ENCODE measurements at places on chromosomes 6 and 20.
A peak's percentile ranks its signal among the peaks of the same experiment; 100 is the strongest.

- no peak for DNase-seq
These were observed 258.7 kb upstream of the RNF217 start for GRCh38 chr6:124703541-124703940.

DNA sequence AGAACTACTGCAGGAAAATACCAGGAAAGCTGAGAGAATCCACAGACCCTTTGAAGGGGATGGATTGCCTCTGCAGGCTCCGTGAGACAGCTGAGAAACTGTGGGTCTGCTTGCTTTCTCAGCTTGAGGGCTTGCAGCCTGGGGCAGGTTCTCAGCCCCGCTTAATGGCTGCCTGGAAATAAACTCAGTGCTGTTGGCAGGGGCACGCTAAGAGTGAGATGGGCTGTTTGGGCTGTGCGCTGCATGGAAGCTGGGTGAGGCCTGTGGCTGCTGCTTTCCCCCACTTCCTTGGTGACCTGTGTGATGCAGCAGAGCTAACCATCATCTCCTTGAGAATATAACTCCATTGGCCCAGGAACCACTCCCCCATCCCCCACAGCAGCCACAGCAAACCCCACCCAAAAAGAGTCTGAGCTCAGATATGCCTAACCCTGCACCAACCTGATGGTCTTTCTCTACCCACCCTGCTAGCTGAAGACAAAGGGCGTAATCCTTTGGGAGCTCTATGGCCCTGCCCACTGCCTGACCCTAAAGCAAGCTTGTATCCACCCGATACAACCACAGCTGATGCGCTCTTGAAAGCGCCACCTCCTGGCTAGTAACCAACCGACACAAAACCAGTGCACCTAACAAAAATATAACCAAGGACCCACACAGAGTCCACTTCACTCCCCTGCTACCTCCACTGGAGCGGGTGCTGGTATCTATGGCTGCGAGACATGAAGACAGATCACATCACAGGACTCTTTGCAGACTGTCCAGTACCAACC lies 800.6 kb upstream of the MAP3K7 start:
- DNase-seq: no peak

DNA sequence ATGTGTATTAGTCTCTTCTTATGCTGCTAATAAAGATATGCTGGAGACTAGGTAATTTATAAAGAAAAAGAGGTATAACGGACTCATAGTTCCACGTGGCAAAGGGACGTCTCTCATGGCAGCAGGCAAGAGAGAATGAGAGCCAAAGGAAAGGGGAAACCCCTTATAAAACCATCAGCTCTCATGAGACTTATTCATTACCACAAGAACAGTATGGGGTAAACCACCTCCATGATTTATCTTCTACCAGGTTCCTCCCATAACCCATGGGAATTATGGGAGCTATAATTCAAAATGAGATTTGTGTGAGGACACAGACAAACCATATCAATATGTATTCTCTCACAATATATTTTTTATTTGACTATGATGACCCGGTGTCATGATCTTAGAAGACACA lies 109.1 kb downstream of the UTRN start:
- no peak for DNase-seq

GRCh38 chr6:81487489-81487888 lies 265.0 kb downstream of the TENT5A start:
- DNase-seq: no peak

GRCh38 chr6:20223141-20223540 lies 10.9 kb upstream of the MBOAT1 start:
- DNase-seq: no peak

- DNase-seq: no peak
These were observed 15.5 kb upstream of the RNF144B start for GRCh38 chr6:18371656-18372055.

DNA sequence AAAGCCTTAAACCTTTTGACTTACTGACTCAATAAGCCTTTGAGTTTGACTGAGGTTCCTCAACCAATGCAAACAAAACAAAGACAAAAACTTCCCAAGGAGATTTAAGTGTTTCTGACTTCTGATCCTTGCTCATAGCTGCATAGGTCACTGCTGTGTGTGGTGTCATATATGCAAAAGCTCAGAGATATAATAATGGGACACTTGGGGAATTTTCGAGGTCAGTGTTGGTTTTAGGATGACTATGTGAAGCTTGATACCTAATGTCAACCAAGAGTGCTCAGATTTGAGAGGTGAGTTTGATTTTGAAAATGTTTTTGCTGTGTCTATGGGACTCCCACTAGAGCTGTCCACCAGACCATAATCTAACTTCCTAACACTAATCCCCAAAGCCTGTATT lies 26.2 kb downstream of the ZKSCAN8 start:
- no peak for DNase-seq

GRCh38 chr20:21096321-21097043 lies 9.7 kb downstream of the LINC00237 start:
- DNase-seq: no peak

DNA sequence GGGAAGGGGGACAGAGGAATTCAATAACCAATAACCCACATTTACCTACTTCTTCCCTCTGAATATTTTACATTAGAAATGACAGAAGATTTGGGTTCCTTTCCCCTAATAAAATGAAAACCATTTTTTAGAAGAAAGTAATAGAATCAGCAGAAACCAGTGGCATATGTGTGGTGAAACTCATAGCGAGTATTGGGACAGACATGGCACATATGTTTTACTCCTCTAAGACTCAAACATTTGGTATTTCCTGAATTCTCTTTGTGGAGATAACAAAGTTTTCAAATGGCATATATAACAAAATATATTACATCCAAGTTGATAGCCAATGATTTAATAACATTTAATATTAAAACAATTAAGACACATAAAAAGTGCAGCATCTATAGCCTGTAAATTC lies 12.9 kb upstream of the BEND3 start:
- DNase-seq: no peak

DNA sequence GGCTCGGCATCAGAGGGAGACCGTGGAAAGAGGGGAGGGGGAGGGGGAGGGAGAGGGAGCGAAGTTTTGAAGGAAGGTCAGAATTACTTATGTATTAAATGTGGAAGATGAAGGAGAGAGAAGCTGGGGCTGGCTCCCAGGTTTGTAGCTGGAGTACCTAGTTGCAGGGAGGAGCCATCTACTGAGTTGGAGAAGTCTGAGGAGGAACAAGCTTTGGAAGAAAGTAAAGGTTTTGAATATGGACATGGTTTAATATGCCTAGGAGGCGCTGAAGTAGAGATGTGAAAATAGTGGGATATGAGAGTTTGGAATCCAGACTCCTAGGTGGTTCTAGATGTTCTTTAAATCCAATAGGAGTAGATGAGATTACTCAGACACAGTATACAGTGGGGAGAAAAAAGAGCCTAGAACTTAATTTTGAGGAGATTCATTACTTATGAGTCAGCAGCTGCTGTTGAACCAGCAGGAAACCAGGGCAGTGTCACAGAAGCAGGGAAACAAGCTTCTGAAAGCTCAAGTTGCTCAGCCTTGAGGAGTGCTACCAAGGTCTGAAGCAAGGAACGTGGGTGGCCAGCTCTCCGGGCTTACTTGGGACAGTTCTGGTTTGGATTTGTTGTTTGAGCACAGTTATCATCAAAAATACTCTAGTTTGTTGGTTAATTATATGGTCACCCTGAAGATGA lies 149.3 kb downstream of the UTRN start:
- no peak for DNase-seq

- DNase-seq: no peak
These were observed 481.5 kb upstream of the JAG1 start for GRCh38 chr20:11155156-11155756.

GRCh38 chr6:35522660-35523658 lies 10.3 kb upstream of the TULP1 start:
- peak; percentile 82 for DNase-seq
